Left ventricle myocardium superior (tissue), 1 donor: ENCODE measurements at places on chromosomes 1 and 21.

GRCh38 chr1:93672069-93672468, 9.6 kb downstream of the BCAR3 start:
- peak; percentile 71 for DNase-seq

DNA sequence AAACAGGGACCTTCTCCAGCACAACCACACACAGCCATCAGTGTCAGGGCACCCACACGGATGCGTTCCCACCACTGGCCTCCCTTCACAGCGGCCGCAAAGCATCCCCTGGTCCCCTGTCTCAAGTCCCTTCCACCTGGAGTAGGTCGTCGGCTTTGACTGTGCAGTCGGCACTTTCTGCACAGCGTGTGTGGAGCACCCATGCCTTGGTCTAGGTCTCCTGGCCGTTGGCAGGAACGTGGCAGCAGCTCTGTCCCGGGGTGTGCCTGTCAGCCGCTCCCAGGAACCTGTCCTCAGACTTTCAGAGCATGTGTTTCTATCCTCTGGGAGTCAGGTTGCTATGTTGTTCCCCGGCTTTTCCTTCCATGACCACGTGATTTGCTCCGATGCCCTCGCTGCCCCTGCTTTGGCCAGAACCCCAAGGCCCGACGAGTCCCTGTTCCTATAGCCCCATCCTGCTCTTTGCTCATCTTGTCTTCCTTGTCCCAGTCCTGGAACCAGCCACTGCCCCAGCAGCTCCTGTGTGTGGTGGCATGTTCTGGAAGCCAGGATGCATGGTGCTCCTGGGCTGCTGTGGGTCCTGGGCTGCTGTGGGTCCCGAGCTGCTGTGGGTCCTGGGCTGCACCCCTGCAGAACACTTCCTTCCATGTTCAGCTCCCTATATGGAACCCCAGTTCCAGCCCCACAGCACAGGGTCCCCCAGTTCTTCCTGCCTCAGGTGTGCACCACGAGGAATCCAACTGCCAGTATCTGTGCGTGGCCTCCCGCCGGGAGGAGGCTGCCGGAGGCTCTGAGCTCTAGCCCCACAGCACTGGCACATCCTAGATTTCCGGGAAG, 84.2 kb upstream of the COL6A1 start:
- peak; percentile 22 for DNase-seq

DNA sequence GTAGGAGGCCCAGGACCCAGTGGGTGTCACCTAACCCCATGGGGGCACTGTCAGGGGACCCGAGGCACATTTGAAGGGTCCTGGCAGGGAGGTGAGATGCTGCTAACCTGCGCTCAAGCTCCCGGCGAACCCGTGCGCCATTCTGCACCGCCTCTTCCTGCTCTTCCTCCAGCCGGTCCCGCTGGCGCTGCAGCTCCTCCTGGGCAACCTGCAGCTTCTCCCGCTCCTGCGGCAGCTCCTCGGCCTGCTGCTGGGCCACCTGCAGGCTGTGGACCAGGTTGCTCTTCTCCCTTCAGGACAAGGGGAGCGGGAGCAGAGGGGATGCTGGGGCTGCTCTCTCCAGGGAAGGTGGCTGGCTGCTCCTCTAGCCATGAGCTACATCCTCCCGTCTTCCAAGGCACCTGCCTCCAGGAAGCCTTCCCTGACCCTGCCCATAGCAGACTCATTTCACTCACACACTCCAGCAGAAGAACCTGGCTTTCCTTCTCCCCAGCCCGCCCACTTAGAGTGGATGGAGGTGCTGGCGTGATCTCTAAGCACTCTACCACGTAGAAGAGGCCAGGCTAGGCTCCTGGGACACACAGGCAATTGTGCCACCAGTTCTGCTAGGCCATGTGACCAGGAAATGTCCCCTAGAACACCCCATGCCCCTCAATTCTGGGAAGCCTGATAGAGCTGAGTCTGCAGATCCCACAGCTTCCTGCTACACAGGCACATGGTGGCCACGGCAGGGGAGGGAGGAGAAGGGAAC, 15.2 kb upstream of the NBPF1 start:
- DNase-seq = peak; percentile 48

- no peak for DNase-seq
Measured at GRCh38 chr21:36513430-36513829, 33.5 kb upstream of the CLDN14 start.

DNA sequence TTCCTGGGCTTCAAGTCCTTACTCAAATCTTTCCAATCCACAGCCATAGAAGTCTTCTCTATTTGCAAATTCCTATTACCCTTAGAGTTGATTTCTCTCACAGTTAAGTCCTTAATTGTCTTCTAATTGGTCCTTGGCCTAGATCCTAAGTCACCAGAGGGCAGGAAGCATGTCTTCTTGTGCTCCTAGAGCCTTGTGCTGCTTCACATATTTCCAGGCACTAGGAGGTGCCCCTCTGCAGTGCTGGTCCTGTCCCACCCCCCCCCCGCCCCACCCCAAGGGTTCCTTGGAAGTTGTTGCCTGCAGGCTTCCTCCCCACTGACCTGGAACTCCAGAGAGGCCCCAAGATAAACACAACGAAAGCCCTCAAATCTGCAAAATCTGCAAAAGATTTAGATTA, 28.1 kb upstream of the TARBP1 start:
- no peak for DNase-seq

GRCh38 chr21:45424854-45425795, 20.2 kb downstream of the COL18A1 start:
- DNase-seq = peak; percentile 26

DNA sequence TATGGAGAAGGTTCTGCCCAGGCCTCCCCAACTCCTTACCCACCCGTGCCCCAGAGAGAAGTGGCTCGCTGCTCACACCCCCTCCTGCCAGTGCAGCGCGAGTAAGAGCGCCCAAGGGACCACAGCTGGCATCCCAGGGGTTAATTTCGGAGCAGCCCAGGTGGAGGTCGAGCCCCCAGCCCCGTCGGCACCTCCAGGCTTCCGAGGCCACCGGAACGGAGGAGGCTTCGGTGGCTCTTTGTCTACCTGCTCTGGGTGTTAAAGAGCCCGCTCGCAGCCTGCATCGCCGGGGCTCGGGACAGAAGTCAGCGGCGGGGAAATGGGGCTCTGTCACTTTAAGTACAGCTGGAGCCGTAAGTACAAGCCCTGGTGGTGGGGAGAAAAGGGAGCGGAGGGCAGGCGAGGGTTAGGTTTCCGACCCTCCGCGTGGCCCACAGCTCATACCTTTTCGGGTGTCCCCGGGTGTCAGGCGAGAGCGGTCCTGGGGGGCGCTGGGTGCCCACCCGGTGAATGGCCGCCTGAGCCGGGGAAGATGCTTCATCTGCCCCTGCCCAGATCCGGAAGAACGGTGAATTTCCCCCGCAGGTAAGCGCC, 89.4 kb upstream of the IPO9 start:
- peak; percentile 83 for DNase-seq

- no peak for DNase-seq
Measured at GRCh38 chr1:197632005-197632404, 143.3 kb downstream of the DENND1B start.

- no peak for DNase-seq
Measured at GRCh38 chr1:75612976-75613375, 2.1 kb upstream of the SLC44A5 start.

- DNase-seq = no peak
Measured at GRCh38 chr1:165762725-165763124, 5.9 kb downstream of the TMCO1 start.

GRCh38 chr1:64320007-64320406, 116.6 kb downstream of the UBE2U start:
- DNase-seq = no peak

GRCh38 chr1:228772516-228773212, 37.4 kb downstream of the RHOU start:
- DNase-seq = no peak

- DNase-seq = no peak
Measured at GRCh38 chr1:107838056-107838455, 126.9 kb downstream of the VAV3 start.

DNA sequence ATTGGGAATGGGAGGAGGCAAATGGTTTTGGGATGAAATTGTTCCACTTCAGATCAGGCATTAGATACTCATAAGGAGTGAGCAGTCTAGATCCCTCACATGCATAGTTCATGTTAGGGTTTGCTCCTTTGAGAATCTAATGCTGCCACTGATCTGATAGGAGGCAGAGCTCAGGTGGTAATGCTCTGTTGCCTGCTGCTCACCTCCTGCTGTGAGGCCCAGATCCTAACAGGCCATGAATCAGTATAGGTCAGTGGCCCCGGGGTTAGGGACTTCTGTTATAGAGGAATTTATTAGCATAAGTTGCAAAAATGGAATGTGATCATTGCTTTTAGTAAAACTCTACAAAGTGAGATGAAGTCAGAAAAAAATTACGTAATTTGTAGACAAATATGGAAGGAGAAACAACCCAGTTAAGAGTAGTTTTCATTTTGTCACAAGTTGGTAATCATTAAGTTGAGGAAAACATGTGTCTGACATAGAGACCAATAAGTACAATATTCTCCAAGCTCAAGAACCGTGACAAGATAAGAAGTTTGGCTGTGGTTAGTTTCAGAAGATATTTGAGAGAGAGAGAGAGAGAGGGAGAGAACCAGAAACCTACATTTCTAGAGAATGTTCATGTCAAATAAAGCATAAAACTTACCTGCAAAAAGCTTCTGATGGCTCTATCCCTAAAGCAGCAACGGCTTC, 689.7 kb upstream of the PRMT6 start:
- DNase-seq = no peak

GRCh38 chr1:240395336-240395735, 216.6 kb downstream of the GREM2 start:
- DNase-seq = no peak

- no peak for DNase-seq
Measured at GRCh38 chr21:35316933-35317332, 267.8 kb upstream of the RUNX1 start.

DNA sequence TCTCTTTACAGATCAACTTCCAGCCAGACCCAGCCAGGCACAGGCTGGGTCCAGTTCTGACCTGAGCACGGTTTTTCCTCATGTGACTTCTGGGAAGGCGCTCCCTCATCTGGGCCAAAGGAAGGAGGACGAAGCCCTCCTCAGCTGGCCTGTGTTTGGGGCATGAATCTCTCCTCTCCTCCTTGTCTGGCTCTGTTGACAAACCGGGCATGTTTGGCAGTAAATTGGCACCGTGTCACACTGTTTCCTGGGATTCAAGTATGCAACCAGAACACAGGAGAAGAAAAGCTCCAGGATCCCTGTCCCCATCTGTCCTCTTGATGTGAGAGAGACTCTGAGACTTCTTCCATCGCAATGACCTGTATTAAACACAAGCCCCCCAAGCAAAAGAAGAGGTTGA, 18.3 kb downstream of the NECAP2 start:
- DNase-seq = no peak

DNA sequence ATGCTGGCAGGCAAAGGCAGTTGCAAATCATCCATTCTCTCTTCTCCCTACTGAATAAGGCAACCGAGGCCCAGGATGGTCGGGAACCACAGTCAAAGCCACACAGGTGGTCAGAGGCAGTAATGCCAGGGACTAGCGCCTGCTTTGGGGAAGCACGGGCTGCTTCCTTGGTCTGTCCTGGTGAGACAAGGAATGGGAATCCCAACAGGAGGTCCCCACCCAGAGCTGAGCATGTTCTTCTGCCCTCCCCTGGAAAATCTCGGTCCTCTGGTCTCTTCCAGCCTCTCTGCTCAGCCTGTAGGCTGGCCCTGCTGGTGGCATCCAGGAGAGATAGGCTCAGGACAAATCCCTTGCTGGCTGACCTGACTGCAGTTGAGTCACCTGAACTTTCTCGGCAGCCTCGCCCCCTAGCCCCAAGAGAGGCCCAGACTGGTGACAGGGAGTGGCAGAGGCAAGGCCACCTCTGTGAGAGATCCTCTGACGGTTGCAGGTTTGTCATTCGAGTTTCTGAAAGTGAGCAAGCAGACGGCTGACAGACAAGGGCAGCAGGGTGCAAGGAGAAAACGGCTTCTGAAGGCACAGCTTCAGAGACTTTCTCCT, 5.8 kb downstream of the OLIG1 start:
- no peak for DNase-seq
